ENCODE measurements at places on chromosomes 7 and 10. TPM values are rescaled to one million over a fixed set of nuclear protein-coding genes. Genes with fewer than 3 reads are reported as not detected.

GRCh38 chr10:79355420-79356017 lies 8.2 kb downstream of the PPIF start:
- no peak overlapping the region for H3K27ac ChIP-seq
- H3K4me3 ChIP-seq, result no peak overlapping the region
- H3K27me3 ChIP-seq, result no peaks in the 10 kb centered on the region
- DNase-seq, result no peak

Gene CNPY4
- 28.7 TPM for total RNA-seq

GRCh38 chr10:70596860-70597809 lies 5.4 kb downstream of the PRF1 start:
- no peaks in the 10 kb centered on the region for H3K36me3 ChIP-seq
- no peak overlapping the region for H3K27ac ChIP-seq
- no peaks in the 10 kb centered on the region for H3K4me1 ChIP-seq
- H3K27me3 ChIP-seq, result no peaks in the 10 kb centered on the region
- no peak for DNase-seq

DNA sequence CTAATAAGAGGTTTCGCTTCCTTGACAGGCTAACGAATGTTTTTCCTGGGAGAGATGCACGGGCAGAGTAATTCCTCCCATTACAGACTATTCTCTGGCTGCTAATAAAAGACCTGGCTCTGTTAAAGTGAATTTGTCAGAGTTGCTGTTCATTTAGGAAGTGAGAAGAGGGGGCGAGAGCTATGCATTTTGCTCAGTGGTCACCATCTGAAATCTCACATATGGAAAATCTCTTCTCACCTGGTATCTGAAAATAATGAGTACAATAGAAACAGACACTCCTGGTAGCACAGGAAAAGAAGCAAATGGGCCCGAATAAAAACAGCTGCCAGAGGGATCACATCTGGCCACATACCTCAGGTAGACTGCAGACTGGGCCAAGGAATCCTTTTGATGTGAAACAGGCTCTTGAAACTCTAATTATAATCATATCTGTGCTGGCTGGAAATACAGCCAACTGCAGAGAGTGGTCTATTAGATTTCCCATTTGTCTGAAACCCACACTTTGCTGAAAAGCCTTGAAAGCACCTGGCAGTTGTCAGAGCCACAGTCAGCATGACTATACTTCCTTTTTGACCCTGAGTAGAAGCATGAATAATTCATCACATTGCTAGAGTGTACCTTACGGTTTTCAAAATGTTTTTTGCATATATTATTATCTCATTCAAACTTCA lies 33.6 kb downstream of the AOAH start:
- no peak for DNase-seq
- no peak overlapping the region for H3K27ac ChIP-seq
- H3K36me3 ChIP-seq, result no peaks in the 10 kb centered on the region
- no peaks in the 10 kb centered on the region for H3K4me1 ChIP-seq

DNA sequence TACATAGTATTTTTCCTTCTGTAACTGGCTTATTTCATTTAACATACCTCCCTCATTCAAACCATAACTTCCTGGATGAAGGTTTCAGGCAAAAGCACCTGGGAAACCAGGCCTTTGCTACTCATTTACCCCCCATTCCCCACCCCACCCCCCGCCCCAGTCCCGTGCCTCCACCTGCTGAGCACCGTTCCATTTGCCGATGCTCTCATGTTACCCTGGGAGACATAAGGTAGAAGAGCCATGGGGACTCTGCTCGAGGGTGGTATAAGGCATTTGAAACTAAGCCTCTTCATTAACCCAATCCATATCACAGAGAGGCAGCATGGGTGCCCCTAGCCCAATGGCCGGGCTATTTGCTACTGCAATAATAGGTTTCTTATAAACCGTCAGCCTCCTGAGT lies 22.2 kb upstream of the MCM10 start:
- H3K36me3 ChIP-seq, result no peaks in the 10 kb centered on the region
- H3K27me3 ChIP-seq, result no peaks in the 10 kb centered on the region
- DNase-seq, result no peak
- H3K27ac ChIP-seq, result no peak overlapping the region
- H3K4me3 ChIP-seq, result no peak overlapping the region

GRCh38 chr7:96205665-96206064 lies 116.2 kb downstream of the SLC25A13 start:
- no peak overlapping the region for H3K27ac ChIP-seq
- H3K36me3 ChIP-seq, result no peaks in the 10 kb centered on the region
- H3K27me3 ChIP-seq, result no peaks in the 10 kb centered on the region
- H3K4me1 ChIP-seq, result no peaks in the 10 kb centered on the region

Gene VSIR
- 65.0 TPM for total RNA-seq

Gene LBX1
- total RNA-seq, result not detected

- DNase-seq, result no peak
- H3K36me3 ChIP-seq, result no peaks in the 10 kb centered on the region
- H3K27ac ChIP-seq, result no peak overlapping the region
- no peak overlapping the region for H3K4me3 ChIP-seq
Observed at GRCh38 chr10:95976362-95977229, 66.8 kb upstream of the CCNJ start.

DNA sequence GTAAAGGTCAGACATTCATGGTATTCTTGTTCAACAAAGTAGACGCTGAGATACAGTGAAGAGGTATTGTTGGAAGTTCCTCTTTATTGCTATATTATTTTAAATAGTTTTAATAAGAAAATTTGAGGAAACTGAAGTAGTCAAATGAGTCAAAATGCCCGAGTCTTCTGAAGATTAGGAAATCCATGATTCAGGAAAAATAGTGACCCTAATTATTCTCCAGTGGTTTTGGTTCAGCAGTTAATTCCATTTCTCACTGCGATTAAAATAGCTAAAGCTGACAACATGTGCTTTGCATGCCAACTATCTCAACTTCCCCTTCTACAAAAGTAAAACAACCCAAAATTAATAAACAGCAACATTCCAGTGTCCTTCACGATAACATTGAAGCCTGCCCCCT lies 32.7 kb upstream of the PFKP start:
- DNase-seq, result no peak
- no peak overlapping the region for H3K27ac ChIP-seq
- no peak overlapping the region for H3K4me3 ChIP-seq
- no peaks in the 10 kb centered on the region for H3K27me3 ChIP-seq
- no peaks in the 10 kb centered on the region for H3K36me3 ChIP-seq
- H3K4me1 ChIP-seq, result no peaks in the 10 kb centered on the region

GRCh38 chr10:29522061-29522855 lies 112.5 kb downstream of the SVIL start:
- H3K4me1 ChIP-seq, result peaks cover 1% of the 10 kb centered on the region
- peak overlapping the region; percentile 71 for H3K27ac ChIP-seq
- DNase-seq, result peak; percentile 56
- H3K27me3 ChIP-seq, result no peaks in the 10 kb centered on the region
- no peak overlapping the region for H3K4me3 ChIP-seq

- H3K27me3 ChIP-seq, result no peaks in the 10 kb centered on the region
- no peaks in the 10 kb centered on the region for H3K36me3 ChIP-seq
- H3K4me1 ChIP-seq, result no peaks in the 10 kb centered on the region
- H3K27ac ChIP-seq, result no peak overlapping the region
- no peak overlapping the region for H3K4me3 ChIP-seq
Observed at GRCh38 chr10:12566161-12567115, 217.1 kb downstream of the CAMK1D start.
